ENCODE measurements at places on chromosomes 1 and 21. TPM values are rescaled to one million over a fixed set of nuclear protein-coding genes. Genes with fewer than 3 reads are reported as not detected.

DNA sequence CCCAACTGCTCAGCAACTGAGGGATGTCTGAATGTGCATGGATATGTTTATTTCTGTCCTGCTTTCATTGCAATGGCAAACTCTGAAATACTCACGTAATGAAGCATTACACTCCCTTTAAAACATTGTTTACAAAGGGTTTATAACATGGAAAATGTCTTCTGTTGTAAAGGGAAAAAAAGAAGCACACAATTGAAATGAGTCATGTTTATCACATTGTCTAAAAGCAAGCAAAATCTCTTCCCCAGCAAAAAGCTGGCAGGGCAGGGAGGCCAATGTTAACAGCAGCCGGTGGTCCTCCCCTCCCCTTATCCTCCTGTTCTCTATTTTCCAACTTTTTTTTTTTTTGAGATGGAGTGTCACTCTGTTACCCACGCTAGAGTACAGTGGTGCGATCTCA is 3.9 kb upstream of the EFNA1 start:
- no peak for DNase-seq

GRCh38 chr1:67831850-67832513 is 1.3 kb downstream of the GNG12 start:
- peak; percentile 12 for DNase-seq

- DNase-seq, result no peak
Observed at GRCh38 chr21:41357546-41357945, 4.3 kb upstream of the MX2 start.

DNA sequence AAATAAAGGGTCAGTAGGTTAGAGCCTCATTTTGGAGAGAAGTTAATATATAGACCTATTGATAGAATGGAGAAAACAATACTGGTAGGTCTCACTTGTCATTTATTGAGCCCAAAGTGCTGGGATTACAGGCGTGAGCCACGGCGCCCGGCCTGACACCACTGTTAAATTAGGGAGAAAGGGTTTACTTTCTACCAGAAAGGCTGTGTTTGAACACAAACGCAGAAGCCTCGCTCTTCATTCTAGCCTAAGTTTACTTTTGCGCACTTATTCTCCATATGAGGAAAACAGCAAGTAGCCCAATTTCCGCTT is 710 bp upstream of the PRPF3 start:
- no peak for DNase-seq

GRCh38 chr1:177820213-177820612 is 149.6 kb downstream of the SEC16B start:
- no peak for DNase-seq

GRCh38 chr1:205852969-205853368 is 3.0 kb upstream of the PM20D1 start:
- DNase-seq, result no peak

DNA sequence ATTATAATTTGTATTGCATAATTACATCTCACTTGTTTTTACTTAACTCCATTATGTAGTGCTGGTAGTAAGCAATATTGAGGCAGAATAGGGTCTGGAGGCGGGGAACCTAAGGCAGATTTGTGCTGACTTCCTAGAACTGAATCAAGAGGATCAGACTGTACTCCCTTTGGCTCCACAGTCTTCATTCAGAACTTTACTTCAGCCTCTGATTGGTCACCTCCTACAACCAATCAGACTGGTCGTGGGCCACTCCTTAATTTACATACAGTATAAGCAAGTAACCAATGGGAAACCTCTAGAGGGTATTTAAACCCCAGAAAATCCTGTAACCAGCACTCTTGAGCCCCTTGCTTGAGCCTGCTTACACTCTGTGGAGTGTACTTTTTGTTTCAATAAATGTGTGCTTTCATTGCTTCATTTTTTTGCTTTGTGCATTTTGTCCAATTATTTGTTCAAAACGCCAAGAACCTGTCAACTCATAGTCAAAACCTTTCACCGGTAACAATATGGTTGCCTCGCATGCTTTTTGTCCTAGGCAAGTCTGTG is 31.6 kb downstream of the ZBTB8OS start:
- DNase-seq, result no peak

DNA sequence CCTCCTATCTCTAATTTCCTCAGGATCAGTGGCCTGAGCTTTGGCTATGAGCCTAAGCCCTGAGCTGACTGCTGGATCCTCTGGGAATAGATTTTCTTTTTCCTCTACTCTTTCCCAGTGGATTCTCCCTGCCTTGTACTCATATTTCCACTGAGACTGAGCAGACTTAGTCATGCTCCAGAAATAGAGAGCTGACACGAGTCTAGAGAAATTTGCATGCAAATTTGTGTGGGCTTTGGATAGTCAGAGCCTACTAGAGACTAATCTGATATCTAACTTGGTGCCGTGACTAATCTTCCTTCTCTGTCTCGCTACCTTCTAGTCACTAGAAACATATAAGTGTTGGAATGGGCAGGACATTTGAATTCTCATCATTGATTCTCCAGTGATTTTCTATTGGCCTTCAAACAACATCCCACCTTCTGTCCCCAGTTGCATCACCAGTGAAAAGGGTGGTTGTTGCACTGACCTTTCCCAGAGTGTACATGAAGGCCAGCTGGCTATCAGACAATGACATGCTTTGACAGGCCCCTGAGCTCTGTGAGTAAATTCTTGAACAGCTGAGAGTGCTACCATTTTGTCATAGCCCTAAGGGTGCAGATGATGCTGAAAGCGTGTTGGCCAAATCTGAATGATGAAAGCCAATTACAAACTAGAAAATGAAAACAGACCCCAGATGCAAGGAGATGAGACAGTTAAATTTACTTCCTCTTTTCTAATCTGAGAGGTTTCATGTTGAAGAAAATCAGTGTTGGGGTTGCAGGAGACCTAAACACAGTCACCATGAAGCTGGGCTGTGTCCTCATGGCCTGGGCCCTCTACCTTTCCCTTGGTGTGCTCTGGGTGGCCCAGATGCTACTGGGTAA is at the start of gene FCRLA:
Gene FCRLA, plus strand, starts transcription at position 748 of the 866 bp plus-strand sequence. Its CDS starts 36 bp downstream, at position 784.
- no peak for DNase-seq

DNA sequence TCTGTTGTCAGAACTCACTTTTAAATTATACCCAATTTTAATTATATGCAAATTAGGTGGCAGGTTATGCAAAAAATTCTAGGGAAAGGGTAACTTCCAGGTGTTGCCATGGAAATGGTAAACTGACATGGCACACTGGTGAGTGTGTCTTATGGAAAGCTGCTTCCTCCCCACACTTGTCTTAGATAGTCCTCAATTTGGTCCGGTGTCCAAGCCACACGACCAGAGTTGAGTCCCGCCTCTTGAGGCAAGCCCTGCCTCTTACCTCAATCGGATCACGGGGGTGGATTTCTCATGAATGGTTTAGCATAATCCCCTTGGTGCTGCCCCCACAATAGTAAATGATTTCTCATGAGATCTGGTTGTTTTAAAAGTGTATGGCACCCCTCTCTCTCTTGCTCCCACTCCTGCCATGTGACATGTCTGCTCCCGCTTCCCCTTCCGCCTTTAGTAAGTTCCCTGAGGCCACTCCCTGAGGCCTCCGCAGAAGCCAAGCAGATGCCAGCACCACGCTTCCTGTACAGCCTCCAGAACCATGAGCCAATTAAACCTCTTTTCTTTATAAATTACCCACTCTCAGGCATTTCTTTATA is 74.9 kb downstream of the MATN1 start:
- DNase-seq, result no peak

GRCh38 chr1:89686520-89686919 is 53.6 kb downstream of the LRRC8C start:
- DNase-seq, result no peak

- DNase-seq, result peak; percentile 33
Observed at GRCh38 chr1:175287377-175287776, 94.8 kb upstream of the KIAA0040 start.

DNA sequence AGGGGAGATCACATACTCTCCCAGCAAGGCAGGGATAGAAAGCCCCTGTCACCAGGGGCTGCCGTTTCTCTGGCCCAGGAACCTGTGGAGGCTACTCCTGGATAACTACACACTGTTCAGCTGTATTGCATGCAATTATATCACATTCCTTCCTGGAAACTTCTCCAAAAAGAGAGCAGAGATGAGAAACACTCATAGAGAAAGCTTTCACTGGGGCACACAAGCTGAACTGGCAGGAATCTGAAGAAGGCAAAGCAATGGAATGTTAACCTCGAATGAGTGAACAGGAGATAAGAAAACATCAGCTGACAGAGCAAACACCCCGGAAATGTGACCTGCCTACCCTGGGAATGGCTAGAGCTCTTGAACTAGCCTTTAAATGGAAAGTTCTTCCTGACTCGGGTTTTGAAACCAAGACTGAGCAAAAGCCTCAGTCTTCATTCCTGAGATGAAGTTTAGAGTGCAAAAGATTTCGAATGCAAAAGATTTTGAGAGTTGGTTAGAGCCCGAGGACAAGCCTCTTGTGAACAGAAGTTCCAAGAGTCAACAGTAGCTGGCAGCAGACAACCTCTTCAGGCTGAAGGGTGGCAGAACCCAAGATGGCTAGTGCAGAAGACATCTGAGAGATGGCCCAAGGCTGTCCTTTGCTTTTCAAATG is 32.3 kb downstream of the CCN1 start:
- DNase-seq, result no peak

- DNase-seq, result no peak
Observed at GRCh38 chr21:31397515-31397926, 53.5 kb upstream of the TIAM1 start.

DNA sequence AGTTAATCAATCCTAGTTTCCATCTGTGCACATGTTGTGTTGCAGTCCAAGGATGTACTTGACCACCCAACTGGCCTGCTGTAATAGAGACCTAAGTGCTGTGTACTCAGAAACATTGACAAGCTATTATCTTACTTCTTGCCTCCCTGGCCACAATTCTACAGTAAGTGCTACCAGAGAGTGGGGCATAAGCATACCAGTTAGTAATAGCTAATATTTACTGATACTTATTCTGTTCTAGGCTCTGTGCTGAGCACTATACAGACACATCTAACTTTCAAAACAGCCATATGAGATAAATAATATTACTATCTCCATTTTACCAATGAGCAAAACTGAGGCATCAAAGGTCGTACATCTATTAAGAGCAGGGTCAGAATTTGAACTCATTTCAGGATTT is 49.5 kb upstream of the NPL start:
- no peak for DNase-seq

- DNase-seq, result no peak
Observed at GRCh38 chr1:1809489-1809888, 31.2 kb upstream of the NADK start.

GRCh38 chr1:244035358-244035757 is 15.7 kb upstream of the ZBTB18 start:
- no peak for DNase-seq

DNA sequence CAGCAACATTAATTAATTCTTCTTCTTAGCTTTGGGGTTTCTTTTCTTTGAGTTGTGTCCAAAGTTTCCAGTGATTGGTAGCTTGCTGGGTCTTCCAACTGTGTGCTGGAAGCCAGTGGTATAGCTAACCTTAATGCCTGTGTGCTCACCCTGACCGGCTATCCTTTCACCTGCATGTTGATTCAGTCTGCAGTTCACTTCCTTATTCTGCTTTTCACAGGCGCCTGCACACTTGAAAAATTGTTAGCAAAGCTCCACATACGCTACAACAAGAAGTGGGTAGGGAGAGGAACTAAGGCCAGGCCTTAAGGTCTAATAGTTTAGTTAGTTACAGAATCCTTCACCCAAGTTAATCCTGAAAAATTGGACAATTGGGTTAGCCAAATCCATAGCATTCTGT is 35.7 kb downstream of the NCF2 start:
- DNase-seq, result no peak

DNA sequence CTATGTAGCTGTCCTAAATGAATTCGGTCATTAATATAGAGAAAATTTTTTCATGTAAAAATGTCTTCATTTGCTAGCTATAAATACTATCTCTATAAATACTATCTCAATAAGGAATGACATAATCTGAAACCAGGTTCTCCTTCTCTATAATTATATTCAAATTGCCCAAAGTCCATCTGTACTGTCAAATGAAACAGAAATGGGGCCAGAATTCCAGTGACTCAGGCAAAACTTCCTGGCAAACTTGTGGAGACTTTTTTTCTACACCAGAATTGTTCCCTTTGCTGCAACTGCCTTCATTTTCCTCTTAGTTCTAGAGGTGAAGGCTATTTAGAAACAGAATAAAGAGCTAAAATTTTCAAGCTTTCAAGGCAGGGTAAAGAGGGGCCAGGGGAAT is 152.5 kb downstream of the KCNH1 start:
- DNase-seq, result no peak

DNA sequence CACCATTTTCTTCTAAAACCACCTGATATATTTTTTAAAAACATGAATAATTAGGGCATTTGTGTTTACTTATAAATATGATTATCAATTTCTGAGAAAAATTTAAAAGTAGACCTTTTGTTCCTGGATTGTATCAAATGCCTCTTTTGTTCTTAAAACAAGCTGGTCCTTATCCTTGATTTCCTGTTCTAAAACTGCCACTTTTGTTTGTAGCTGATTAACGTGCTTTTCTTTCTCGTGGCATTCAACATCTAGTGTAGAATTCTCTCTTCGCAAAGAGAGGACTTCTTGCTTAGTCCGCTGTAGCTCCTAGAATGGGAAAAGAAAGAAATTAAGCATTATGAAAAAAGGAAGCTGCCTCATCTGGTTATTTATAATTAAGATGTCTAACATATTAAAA is 25.0 kb downstream of the SASS6 start:
- DNase-seq, result no peak

GRCh38 chr1:45044916-45045315 is 32.9 kb downstream of the UROD start:
- no peak for DNase-seq

- DNase-seq, result peak; percentile 42
Observed at GRCh38 chr1:67889953-67890567, 56.8 kb upstream of the GNG12 start.

- DNase-seq, result no peak
Observed at GRCh38 chr1:35369922-35370671, 101.6 kb downstream of the ZMYM4 start.

GRCh38 chr1:212153635-212154034 is 118.1 kb downstream of the DTL start:
- no peak for DNase-seq

- DNase-seq, result peak; percentile 88
Observed at GRCh38 chr1:156705918-156706656, 704 bp upstream of the CRABP2 start.

DNA sequence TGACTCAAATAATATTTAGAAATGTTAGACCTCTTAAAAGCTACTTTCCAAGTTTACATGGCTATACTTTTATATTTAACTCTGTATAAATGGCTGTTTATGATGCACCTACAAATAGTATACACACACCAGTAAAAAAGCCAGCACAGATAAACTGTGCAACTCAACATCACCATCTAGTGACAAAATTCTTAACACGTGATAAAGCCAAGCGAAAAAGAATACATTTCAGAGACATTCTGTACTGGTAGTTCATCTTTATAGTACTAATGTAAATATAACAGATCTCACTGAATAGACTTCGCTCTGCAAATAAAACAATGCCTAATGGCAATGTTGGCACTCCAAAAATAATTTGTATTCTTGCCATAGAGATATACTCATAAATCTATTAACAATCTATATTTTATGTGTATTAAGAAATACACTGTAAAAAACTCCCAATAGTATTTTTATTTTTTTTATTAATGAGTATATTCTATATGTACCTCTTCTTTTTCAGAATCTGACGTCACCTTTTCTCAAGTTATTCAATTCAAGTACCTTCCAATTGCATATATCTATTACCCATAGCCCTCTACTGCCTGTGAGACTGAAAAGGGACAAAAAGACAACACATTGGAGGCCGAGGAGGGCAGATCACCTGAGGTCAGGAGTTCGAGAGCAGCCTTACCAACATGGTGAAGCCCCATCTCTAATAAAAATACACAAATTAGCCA is 100.2 kb downstream of the DPYD start:
- DNase-seq, result no peak

The FCRL5 gene
- total RNA-seq, result not detected

The PIGC gene
- total RNA-seq, result 17.1 TPM

The ABCA4 gene
- total RNA-seq, result 0.14 TPM

The RGL1 gene
- total RNA-seq, result 2.0 TPM

The RPTN gene
- not detected for total RNA-seq

The LCA5L gene
- total RNA-seq, result 0.25 TPM

The CR1L gene
- total RNA-seq, result not detected

Measured in activated CD4-positive, alpha-beta T cell treated with anti-CD3 and anti-CD28 coated beads for 36 hours (primary cell).